ENCODE measurements at places on chromosomes 2 and 18. TPM values are rescaled to one million over a fixed set of nuclear protein-coding genes. Genes with fewer than 3 reads are reported as not detected.
A peak's percentile ranks its signal among the peaks of the same experiment; 100 is the strongest.

CHMP3 gene
- total RNA-seq = 154 TPM

- H3K4me1 ChIP-seq = no peaks in the 10 kb centered on the region
- no peaks in the 10 kb centered on the region for H3K36me3 ChIP-seq
- no peak overlapping the region for H3K27ac ChIP-seq
- H3K27me3 ChIP-seq = no peaks in the 10 kb centered on the region
- no peak overlapping the region for H3K4me3 ChIP-seq
These were observed 87.1 kb upstream of the MCFD2 start for GRCh38 chr2:47002480-47003381.

IL18RAP gene
- 6.3 TPM for total RNA-seq

DNA sequence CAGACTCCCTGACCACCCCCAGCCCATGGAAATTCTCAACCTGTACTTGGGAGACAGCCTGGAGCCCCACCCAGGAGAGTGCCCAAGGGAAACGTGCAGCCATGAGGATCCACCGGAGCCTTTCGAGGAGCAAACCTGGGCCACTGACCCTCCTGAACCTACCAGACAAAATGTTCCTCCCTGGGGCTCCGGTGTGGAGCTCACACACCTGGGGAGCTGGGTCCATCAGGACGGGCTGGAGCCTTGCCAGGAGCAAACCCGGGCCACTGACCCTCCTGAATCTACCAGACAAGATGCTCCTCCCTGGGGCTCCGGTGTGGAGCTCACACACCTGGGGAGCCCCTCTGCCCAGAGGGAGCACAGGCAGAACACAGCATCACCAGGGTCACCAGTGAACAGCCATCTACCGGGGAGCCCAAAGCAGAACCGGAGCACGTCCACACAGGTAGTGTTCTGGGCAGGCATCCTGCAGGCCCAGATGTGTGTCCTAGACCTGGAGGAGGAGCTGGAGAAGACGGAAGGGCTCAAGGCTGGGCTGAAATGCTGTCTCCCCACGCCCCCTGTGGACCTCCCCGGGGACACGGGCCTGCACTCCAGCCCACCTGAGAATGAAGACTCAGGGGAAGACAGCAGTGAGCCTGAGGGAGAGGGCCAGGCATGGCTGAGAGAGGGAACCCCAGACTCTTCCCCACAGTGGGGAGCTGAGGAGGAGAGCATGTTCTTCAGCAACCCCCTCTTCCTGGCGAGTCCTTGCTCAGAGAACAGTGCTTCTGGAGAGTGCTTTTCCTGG is 8.9 kb downstream of the PSD4 start:
- H3K4me3 ChIP-seq = no peak overlapping the region
- no peak overlapping the region for H3K27ac ChIP-seq
- no peaks in the 10 kb centered on the region for H3K4me1 ChIP-seq
- no peaks in the 10 kb centered on the region for H3K27me3 ChIP-seq
- H3K36me3 ChIP-seq = no peaks in the 10 kb centered on the region

DNA sequence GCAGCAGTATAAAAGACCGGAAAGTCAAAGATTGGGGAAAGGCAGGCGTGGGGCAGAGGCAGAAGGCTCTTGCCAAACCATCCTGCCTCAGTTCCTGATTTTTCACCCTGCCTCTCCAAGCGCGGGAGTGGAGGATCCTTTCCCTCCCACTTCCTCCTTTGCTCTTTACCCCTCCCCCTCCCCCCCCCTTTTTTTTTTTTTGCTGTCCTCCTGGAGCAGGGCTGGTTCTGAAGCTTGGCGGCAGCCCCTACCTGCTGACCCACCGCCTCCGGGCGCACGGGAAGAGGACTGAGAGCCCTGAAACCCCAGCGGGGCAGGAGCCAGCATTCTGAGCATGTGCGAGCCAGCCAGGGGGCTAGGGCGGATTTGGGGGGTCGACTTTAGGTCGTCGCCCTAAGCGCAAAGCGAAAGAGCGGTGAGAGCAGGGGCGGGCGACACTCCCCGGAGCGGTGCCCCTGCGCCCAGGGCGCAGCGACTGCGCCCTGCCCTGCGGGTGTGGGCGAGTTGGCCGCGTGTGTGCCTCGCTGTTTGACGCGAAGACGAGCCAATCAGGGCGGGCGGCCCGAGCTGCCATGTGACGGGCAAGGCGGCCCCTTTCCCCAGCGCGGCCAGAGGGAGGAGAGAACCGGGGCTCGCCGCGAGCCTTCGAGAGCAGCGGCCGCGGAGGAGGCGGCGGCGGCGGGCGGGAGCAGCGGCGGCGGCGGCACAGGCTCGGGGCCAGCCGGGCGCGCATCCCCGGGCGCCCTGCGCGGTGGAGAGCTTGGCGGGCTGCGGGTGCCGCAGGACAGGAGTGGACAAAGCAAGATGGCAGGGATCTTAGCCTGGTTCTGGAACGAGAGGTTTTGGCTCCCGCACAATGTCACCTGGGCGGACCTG is at the start of gene CERS6:
Gene CERS6, plus strand, starts transcription at position 628 of the 876 bp plus-strand sequence. Its CDS starts 177 bp downstream, at position 805.
- DNase-seq = peak; percentile 98
- peak within 1 kb of the TSS; percentile 84 for H3K4me3 ChIP-seq

MPP4 gene
- 0.30 TPM for total RNA-seq

PDE1A gene
- 17.1 TPM for total RNA-seq

CFAP221 gene
- 2.1 TPM for total RNA-seq

- no peaks in the 10 kb centered on the region for H3K4me1 ChIP-seq
- no peaks in the 10 kb centered on the region for H3K27me3 ChIP-seq
- no peak overlapping the region for H3K27ac ChIP-seq
These were observed 113.2 kb downstream of the TSN start for GRCh38 chr2:121868652-121869051.

- H3K4me1 ChIP-seq = no peaks in the 10 kb centered on the region
- H3K36me3 ChIP-seq = no peaks in the 10 kb centered on the region
- no peak for DNase-seq
- H3K4me3 ChIP-seq = no peak overlapping the region
- no peak overlapping the region for H3K27ac ChIP-seq
These were observed 481.7 kb upstream of the CRIM1 start for GRCh38 chr2:35873921-35874320.

- H3K4me3 ChIP-seq = no peak overlapping the region
- H3K4me1 ChIP-seq = no peaks in the 10 kb centered on the region
These were observed 594.9 kb upstream of the ID2 start for GRCh38 chr2:8086796-8087479.

EML6 gene
- total RNA-seq = 2.7 TPM

C2orf78 gene
- not detected for total RNA-seq

DNA sequence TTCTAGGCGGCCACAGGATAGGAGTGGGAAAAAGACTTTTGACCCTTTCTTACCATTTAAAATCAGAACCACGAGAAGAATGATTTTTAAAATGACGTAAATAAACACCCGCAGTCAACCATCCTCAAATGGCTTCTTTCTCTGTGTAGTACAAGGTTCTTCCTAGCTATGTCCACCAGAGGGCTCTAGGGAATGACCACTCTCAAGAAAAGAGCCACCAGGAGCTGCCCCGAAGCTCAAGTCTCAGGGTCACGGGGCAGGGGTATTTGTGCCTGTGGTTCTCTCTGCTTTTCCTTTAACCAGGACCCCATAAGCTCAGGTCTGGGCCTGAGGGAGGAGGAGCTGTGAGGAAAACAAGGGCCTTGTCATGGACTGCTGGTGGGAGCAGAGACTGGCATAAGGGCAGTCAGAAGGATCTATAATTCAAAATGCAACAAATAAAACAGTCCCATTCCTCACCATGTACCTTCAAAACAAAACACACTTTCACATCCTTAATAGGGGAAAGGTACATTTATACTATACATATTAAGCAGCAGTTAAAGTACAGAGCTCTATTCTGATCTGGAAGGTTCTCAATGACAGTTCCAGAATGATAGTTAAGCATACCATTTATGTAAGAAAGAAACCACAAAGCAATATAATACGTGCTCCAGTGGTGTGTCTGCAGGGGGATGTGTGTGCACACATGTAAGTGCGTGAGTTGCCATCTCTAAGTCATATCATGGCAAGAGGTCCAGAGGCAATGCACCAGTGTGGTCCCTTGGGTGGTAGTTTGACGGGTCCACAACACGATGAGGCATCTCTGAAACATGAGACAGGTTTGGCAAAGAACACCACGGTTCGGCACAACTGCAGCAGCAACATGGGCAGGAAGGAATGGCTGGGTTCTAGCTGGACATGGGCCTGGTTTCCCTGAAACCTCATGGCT is 18.6 kb downstream of the LYPD1 start:
- H3K4me1 ChIP-seq = no peaks in the 10 kb centered on the region
- no peak overlapping the region for H3K27ac ChIP-seq
- DNase-seq = no peak
- H3K36me3 ChIP-seq = no peaks in the 10 kb centered on the region
- H3K4me3 ChIP-seq = no peak overlapping the region

MLPH gene
- total RNA-seq = 3.4 TPM

DNA sequence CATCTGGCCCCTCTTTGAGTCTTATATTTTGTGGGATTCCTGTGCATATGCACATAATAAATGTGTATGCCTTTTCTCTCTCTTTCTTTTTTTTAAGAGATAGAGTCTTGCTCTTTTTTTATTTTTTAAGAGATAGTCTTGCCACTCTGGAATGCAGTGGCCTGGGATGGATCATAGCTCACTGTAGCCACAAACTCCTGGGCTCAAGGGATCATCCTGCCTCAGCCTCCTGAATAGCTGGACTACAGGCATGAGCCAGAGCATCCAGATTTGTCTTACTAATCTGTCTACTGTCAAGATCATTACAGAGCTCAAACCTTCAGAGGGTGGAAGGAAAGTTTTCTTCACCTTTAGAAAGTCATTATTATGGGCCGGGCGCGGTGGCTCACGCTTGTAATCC is 342.2 kb upstream of the LRRTM4 start:
- DNase-seq = no peak
- no peaks in the 10 kb centered on the region for H3K36me3 ChIP-seq
- H3K27ac ChIP-seq = no peak overlapping the region
- H3K4me1 ChIP-seq = no peaks in the 10 kb centered on the region

MAP3K2 gene
- 79.3 TPM for total RNA-seq

FSHR gene
- total RNA-seq = not detected

C2orf15 gene
- 0.65 TPM for total RNA-seq

DNA sequence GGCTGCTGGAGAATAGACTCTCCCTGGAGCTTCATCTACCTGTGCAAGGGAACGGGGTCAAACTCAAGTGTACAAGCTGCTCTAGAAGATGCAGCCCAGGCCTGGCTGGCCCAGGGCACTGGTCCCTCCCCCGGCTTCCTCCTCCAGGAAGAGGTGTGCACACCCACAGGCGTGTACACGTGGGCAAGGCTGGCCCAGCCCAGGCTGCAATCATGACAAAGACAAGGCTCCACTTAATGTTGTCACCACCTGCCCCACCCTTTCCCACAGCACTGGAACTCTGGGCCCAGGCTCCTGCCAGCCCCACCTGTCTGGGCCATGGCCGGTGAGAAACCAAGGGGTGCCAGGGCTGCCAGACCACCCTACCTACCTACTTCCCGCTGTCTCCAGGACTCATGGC is 29.6 kb upstream of the ALPP start:
- DNase-seq = peak; percentile 51
- no peak overlapping the region for H3K27ac ChIP-seq
- no peaks in the 10 kb centered on the region for H3K4me1 ChIP-seq
- H3K4me3 ChIP-seq = no peak overlapping the region
- H3K27me3 ChIP-seq = no peaks in the 10 kb centered on the region
- H3K36me3 ChIP-seq = no peaks in the 10 kb centered on the region

- no peaks in the 10 kb centered on the region for H3K27me3 ChIP-seq
- H3K4me1 ChIP-seq = no peaks in the 10 kb centered on the region
- no peaks in the 10 kb centered on the region for H3K36me3 ChIP-seq
- DNase-seq = no peak
- no peak overlapping the region for H3K4me3 ChIP-seq
These were observed 1549.7 kb upstream of the ACVR2A start for GRCh38 chr2:146295080-146295670.

DNA sequence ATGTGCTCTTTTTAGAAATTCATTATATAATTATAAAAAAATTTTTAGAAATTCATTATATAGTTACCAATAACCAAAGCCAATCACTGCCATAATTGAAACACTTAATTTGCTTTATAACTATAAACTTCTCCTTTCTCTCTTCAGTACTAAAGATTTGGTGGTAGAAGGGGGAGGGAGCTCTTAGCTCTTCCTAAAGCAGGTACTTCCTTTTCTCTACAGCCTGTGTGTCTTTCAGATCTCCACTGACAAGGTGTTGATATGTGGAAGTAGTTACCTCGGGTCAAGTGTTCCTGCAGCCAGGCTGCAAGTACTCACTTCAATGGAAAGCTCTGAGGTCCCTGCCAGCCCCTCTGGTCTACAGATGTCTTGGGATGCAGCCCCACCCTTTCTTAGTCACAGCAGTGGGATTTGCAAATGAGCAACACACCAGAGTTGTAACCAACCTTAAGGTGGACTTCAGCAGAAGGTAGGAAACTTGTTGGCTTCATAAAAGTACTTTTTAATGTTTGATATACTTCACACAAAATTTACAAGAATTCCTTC is 690.0 kb downstream of the ARHGAP15 start:
- H3K27ac ChIP-seq = no peak overlapping the region
- H3K4me1 ChIP-seq = no peaks in the 10 kb centered on the region
- no peak for DNase-seq
- no peaks in the 10 kb centered on the region for H3K36me3 ChIP-seq

GRCh38 chr2:52429171-52429570 is 1338.4 kb upstream of the CHAC2 start:
- H3K36me3 ChIP-seq = no peaks in the 10 kb centered on the region
- no peak for DNase-seq
- H3K27ac ChIP-seq = no peak overlapping the region
- H3K27me3 ChIP-seq = no peaks in the 10 kb centered on the region
- no peak overlapping the region for H3K4me3 ChIP-seq

TMEM17 gene
- 1.1 TPM for total RNA-seq

- H3K4me1 ChIP-seq = no peaks in the 10 kb centered on the region
- no peaks in the 10 kb centered on the region for H3K27me3 ChIP-seq
- no peak overlapping the region for H3K4me3 ChIP-seq
- H3K36me3 ChIP-seq = no peaks in the 10 kb centered on the region
- no peak overlapping the region for H3K27ac ChIP-seq
These were observed 36.5 kb upstream of the CYTIP start for GRCh38 chr2:157480182-157480961.

DNA sequence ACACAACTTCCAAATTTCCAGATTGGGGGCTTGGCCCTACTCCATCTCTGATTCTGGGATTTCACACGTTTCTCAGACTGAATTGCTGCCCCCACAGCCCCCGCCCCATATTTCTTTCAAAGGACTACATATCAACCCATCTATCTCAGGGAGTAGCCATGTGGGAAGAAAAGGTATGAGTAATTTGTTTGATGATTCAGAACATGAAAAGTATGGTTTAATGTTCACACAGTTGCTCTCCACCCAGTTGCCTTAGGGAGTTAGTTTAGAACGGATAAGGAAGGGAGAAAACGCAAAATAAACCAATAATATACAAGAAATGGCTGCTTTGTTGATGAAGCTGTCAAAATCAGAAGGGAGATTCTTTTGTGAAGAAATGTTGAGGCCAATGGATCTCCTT is 145.1 kb downstream of the PIEZO2 start:
- H3K4me1 ChIP-seq = no peaks in the 10 kb centered on the region
- no peaks in the 10 kb centered on the region for H3K27me3 ChIP-seq
- no peak overlapping the region for H3K4me3 ChIP-seq
- DNase-seq = no peak
- no peaks in the 10 kb centered on the region for H3K36me3 ChIP-seq

GRCh38 chr2:44237221-44237620 is 38.1 kb upstream of the SLC3A1 start:
- no peaks in the 10 kb centered on the region for H3K27me3 ChIP-seq
- H3K4me1 ChIP-seq = no peaks in the 10 kb centered on the region
- no peak overlapping the region for H3K4me3 ChIP-seq
- no peak overlapping the region for H3K27ac ChIP-seq

GRCh38 chr2:221397187-221397586 is 174.9 kb downstream of the EPHA4 start:
- no peak for DNase-seq
- H3K36me3 ChIP-seq = no peaks in the 10 kb centered on the region
- no peaks in the 10 kb centered on the region for H3K4me1 ChIP-seq
- no peak overlapping the region for H3K27ac ChIP-seq
- H3K27me3 ChIP-seq = no peaks in the 10 kb centered on the region

GRCh38 chr18:61651145-61651879 is 241.5 kb downstream of the RNF152 start:
- H3K4me3 ChIP-seq = no peak overlapping the region
- no peaks in the 10 kb centered on the region for H3K4me1 ChIP-seq
- no peak for DNase-seq

Measured in aorta (tissue), 5 donors.